ENCODE measurements at places on chromosomes 7 and 10.

DNA sequence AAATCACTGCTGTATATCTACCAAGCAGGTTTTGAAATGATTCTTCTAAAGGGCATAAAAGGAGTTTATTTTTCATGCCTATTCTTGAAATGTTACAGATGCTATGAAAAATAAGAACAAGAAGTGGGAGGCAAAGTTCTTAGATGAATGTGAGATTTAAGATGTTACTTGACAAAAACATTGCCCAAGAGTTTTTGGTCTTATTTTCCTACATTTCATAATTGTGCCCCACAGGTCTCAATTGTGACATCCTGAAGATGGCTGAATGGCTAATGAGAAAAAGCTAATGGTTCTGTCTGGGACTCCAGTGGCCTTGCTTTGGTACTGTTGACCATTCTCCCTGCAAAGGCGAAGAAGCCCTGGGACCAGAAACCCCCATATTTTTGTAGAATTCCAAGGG, 43.0 kb upstream of the IFRD1 start:
- no peak for DNase-seq

- no peak for DNase-seq
Measured at GRCh38 chr7:111089822-111090426, 1.0 kb upstream of the LRRN3 start.

DNA sequence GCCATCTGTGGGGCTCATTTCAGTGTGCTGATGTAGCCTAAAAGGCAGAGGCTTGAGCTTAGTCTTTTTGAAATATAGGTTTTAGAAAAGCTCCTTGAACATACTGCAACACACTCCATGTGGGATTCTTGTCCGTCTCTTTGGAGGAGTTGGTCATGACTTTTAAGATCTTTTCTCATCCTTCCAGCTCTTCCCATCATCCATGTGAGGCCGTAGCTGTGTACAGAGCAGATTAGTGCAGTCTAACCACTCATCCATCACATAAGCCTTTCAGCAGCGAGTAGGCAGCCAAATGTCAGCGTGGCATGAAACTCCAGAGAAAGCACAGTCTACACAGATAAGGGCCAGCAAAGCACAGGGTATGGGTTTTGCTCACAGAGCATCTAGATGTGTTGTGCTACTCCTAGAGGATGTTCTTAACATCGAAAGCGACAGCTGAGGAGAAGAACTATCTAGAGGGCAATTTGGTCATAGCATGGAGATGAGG, 28.1 kb upstream of the NPVF start:
- DNase-seq, result no peak

- DNase-seq, result no peak
Measured at GRCh38 chr10:30438021-30438850, 4.3 kb downstream of the MAP3K8 start.

GRCh38 chr7:157490465-157490912, 153.7 kb downstream of the DNAJB6 start:
- no peak for DNase-seq
